AG04450 (cell line): ENCODE measurements at places on chromosomes 2 and 18.
A peak's percentile ranks its signal among the peaks of the same experiment; 100 is the strongest.

DNA sequence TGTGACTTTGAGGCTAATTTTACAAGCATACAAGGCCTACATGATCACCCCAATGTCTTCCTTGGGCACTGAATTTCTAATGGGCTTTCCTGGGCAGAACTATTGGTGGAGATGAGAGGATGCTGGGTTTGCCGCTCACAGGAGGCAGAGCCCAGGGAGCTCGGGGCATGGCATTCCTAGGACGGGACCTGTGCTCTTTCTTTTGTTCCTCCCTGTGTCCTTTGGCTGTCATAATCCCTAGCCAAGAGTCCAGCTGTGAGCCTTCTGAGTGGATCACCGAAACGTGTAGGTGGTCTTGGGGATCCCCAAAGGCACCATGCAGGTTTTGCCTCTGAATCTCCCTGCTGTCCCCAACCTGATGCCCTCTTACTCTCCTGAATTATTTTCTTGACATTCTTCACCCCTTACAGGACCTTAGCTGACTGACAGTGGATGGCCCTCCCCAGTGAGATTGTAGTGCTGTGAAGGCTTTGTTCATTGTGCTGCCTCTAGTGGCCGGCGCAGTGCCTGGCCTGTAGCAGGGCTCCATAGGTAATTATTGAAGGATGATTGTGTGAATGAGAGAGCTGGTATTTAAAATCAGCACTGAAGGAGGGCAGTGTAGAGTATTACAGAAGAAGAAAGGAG is 221.9 kb downstream of the ZNF407 start:
- no peak for DNase-seq

- peak; percentile 18 for DNase-seq
Observed at GRCh38 chr2:168671932-168672331, 130.5 kb upstream of the NOSTRIN start.

DNA sequence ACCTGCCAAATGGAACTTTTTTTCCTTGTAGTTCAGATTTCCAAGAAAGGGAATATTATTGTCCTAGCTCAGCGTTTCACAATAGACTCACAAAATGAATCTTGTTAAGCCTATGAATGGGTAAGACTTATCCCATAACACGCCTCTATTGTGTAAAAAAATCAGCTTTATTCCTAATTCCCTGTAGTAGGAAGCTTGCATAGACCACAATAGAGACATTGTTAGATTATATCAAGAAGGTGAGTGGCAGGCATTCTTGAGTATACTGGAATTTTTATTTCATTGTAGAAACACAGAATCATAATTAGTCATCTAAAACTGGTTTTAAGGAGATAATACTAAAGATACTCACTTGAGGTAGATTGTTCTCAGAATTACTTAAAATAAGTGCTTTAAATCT is 46.5 kb upstream of the SLC30A6 start:
- no peak for DNase-seq

GRCh38 chr2:229342376-229342775 is 71.3 kb upstream of the PID1 start:
- no peak for DNase-seq

GRCh38 chr2:64700133-64700809 is 46.6 kb upstream of the SERTAD2 start:
- no peak for DNase-seq

DNA sequence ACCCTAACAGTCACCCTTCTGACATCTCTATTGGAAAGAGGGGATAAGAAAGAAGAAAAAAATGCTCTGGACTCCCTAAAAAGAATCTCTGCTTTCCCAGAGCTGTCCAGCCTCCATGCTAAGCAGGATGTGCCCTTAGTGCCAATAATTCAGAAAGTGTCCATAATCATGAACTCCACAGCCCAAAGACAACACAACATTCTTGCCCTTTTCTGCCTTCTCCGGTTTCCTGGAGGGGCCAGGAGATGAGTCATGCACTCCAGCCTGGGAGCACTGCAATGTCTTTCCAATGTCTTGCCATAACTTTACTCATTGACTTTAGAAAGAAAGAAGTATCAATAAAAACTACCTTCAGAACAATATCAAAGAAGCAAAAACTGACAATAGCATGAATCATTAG is 44.0 kb downstream of the KLF7 start:
- peak; percentile 39 for DNase-seq

DNA sequence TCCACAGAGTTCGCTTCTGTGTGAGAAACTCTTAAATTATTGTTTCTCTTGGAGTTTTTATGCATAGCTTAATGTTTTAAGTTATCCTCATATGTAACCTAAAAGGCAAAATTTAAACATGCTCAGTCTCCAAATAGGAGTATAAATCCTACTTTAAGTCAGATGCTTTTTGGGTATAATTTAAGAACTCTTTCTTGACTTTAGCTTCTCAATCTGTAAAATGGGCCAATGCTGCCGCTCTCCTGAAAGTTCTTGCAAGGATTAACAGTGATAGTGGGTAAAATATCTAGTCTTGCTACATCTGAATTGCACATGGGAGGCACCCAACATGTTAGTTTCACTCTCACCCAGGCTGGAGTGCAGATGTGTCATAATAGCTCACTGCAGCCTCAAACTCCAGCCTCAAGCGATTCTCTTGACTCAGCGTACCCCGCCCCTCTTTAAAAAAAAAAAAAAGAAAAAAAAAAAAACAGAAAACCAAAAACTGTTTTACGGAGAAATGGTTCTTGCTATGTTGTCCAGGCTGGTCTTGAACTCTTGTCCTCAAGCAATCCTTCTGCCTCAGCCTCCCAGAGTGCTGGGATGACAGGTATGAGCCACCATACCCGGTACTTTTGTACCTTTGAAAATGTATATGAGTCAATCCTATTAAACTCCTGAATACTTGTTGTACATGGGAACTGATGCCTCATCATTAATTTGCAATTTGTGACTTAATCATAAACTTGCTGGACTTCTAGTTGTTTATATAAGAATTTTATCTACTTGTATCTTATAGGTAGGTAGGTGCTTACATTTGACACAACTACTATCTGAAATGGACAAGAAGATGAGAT is 1.8 kb downstream of the FBXO48 start:
- no peak for DNase-seq

DNA sequence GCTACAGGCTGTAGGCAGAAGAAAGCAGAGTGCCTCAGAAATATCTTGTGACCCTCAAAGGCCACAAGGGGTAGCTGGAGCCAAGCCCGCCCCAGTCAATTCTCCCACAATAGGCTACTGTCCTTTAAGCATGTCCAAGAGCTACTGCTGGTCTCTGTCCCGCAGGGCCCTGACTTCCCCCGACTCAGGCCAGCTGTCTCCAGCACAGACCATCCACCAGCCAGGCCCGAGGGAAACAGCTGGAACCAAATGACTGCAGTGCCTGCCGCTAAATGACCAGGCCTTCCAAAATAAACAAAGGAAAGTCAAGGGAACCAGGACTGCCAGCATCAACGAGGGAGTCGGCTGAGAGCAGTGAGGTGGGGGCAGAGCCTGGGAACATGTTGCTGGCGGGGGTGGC is 36.7 kb downstream of the MCFD2 start:
- DNase-seq: no peak

GRCh38 chr2:152452256-152452973 is 117.4 kb downstream of the FMNL2 start:
- DNase-seq: no peak

DNA sequence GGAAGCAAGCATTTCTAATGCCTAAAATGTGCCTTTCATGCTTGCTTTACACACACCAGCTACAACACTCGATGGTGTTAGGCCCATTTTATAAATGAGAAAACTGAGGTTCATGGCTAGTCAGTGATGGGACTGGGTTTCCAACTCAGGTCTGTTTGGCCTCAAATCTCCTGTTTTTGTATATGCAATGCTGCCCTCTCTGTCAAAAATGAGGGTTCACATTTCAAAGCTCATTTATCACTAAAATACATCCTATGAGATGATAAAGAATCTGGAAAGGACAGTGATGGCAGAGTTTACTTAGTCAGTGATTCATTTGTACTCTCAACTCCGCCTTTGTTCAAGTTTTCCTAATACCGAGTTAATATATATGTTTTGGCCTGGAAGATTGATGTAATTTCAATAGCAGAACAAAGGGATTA is 92.3 kb downstream of the KCTD1 start:
- no peak for DNase-seq

- DNase-seq: no peak
Observed at GRCh38 chr2:196404276-196404675, 232.9 kb upstream of the STK17B start.

DNA sequence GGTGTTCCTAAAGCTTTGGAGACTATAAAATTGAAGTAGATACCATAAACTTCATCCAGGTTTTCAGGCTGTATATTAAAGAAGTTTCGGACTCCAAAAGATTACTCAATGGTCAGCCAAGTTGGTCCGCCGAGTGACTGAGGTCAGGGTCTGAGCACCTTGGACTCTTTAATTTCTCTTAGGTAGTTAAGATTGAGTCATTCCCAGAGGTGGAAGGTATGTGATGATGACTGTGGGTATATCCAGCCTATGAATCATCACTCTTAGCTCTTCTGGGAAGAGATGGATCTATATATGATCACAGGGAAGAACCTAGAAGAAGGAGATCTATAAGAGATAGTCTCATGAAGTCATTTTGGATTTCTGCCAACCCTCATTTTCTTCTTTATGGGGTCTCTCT is 3.3 kb downstream of the ITGA6 start:
- no peak for DNase-seq

DNA sequence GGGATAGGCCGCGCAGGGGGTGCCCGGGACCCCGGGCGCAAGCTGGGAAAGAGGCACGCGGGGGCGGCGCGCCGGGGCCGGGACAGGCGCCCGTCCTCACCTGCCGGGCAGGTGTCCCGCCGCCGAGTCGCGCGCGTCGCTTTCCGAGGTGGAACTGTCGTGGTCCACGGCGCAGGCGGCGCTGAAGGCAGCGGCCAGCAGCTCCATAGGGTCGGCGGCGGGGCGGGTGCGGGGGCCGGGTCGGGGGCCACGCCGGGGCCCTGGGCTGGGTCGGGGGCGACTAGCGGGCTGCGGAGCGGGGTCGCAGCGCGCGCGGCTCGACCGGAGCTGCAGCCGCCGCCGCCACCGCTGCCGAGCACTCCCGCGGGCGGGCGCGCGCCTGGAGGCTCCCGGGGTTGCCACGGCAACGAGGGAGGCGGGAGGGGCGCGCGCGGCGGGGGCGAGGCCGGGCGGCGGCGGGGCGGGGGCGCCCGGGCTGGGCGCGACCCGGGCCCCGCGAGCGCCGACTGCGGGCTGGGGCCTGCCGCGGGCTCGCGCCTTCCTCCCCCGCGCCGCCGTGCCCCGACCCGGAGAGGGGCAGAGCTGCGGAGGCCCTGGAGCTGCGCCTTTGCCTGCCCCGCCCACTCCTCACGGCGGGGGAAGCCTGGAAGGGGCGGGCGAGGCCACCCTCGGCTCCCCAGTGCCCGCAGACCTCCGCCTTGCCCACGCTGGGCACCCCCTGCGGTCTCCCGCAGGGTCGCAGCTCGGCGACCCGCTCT is 57.9 kb downstream of the SNORC start:
- DNase-seq: no peak

DNA sequence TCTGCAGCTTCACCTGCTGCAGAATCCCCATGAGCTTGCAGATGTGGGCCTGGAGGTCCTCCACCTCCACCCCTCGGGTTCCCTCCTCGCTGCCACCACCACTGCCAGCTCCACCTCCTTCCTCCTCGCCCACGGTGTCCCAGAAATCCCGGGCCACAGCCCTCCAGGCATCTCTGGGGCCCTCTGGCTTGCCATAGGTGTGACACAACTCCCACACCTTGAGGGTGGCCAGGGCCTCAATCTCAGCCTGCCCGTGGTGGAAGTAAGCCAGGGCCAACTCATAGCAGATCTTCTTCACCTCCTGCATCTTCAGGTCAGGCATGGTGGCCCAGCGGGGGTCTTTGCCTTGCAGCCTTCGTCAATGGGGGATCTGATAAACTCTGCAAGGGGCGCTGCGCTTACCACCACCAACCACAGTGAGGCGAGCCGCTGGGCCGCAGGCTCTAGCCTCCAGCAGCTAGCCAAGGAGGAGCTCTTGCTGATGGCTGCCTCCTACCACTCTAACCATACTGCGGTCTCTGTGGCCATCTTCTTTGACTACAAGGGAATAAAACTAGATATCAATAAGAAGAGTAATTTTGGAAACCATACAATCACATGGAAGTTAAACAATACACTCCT is 36.1 kb upstream of the ANKRD62 start:
- DNase-seq: no peak

- no peak for DNase-seq
Observed at GRCh38 chr2:68653034-68653433, 9.7 kb downstream of the PROKR1 start.

DNA sequence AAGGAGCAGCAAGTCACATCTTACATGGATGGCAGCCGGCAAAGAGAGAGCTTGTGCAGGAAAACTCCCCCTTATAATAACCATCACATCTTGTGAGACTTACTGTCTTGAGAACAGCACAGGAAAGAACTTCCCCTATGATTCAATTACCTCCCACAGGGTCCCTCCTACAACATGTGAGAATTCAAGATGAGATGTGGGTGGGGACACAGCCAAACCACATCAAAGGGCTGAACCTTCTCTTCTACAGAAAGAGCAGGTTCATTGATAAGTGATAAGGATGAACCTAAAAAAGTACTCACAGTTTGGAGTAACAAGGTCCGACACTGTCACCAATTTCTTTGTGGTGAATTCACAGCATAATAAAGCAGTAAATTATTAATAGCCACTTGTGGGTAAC is 422.2 kb upstream of the FSIP2 start:
- no peak for DNase-seq

- no peak for DNase-seq
Observed at GRCh38 chr2:118097657-118098056, 9.4 kb downstream of the INSIG2 start.

DNA sequence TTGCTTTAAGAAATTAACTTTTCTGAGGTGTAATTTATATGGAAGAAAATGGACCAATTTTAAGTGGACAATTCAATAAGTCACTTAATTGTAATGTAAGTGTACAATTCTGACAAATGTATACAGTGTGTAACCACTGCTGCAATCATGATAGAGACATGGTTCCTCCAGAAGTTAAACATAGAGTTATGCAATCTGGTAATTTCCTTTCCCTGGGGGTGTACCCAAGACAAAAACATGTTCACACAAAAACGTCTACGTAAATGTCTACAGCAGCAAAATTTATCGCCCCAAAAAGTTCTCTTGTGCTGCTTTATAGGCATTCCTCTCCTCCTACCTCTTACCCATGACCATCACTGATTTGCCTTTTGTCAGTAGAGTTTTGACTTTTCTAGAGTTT is 141.5 kb downstream of the AQP4 start:
- no peak for DNase-seq

- no peak for DNase-seq
Observed at GRCh38 chr2:10300997-10301940, 1.4 kb upstream of the HPCAL1 start.

- DNase-seq: no peak
Observed at GRCh38 chr2:28620291-28620793, 124.5 kb downstream of the PLB1 start.

GRCh38 chr2:28692411-28692810 is 59.2 kb upstream of the PPP1CB start:
- no peak for DNase-seq

GRCh38 chr2:200695191-200695590 is 109.4 kb downstream of the AOX1 start:
- DNase-seq: no peak

- DNase-seq: no peak
Observed at GRCh38 chr2:231378026-231378722, 17.3 kb upstream of the B3GNT7 start.

- DNase-seq: no peak
Observed at GRCh38 chr2:70822843-70823242, 2.4 kb upstream of the CLEC4F start.

- DNase-seq: no peak
Observed at GRCh38 chr2:12325806-12326205, 390.9 kb upstream of the TRIB2 start.
